ENCODE measurements at places on chromosomes 12 and 14.

GRCh38 chr12:10737249-10737648 is 14.1 kb upstream of the YBX3 start:
- DNase-seq, result no peak

GRCh38 chr12:42744539-42745182 is 155.1 kb upstream of the PRICKLE1 start:
- DNase-seq, result no peak

DNA sequence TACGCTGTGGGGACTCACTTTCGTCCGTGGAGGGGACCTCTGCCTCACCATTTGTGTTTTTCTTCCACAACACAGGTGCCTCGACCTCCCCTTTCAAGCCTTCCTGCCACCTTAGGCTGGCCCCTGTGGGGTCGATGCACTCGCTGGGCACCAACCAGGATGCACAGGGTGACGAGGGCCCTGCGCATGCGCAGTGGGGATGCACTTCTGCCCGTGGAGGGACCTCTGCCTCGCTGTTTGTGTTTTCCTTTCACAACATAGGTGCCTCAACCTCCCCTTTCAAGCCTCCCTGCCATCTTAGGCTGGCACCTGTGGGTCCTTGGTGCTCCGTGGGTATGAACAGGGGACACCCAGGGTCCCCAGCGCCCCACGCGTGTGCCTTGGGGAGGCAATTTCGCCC is 356.8 kb downstream of the ALG10 start:
- no peak for DNase-seq

DNA sequence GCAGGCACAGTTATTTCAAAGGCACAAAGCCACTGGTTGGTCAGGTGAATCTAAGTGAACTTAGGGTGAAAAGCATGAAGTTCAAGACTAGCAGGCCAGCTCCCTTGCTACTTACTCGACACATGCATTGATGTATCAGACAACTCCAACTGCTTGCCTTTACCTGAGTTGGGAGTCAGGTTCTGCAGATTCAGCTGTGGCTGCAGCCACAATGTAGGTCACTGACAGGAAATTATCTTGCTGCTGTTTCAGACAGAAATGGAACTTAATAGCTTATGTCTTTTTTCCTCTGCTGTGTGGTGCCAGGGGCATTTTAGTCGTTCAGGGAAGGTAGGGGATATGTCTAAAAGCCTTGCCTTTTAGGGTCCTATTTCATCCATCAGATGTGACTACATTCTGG is 125.6 kb upstream of the RPH3A start:
- DNase-seq, result no peak

GRCh38 chr12:56143870-56144269 is 8.5 kb upstream of the MYL6B start:
- DNase-seq, result no peak

DNA sequence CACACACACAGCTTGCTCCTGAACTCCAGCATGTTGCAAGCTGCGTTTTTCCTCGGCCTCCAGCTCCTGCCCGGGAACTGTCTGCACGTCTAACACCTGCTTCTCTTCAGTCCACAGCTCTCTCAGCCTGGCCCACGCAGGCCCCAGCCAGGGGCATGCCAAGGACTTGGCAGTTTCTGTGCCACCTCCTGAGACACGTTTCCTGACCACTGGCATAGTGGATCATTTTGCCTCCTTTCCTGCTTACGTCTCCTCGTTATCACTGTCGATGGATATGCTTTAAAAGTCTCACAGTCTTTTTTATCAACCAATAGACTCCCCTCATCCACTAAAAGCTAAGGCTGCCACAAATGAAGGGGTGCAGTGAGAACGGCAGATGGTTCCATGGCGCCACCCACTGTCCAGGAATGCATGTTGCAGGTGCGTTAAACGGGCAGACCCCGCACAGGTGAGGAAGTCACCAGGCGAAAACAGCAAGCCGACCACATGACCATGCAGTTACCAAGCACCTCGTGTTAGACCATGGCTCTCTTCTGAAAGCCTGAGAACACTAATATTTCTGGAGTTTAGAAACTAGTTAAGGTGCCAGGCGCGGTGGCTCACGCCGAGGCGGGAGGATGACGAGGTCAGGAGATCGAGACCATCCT is 14.7 kb upstream of the TEAD4 start:
- peak; percentile 64 for DNase-seq

DNA sequence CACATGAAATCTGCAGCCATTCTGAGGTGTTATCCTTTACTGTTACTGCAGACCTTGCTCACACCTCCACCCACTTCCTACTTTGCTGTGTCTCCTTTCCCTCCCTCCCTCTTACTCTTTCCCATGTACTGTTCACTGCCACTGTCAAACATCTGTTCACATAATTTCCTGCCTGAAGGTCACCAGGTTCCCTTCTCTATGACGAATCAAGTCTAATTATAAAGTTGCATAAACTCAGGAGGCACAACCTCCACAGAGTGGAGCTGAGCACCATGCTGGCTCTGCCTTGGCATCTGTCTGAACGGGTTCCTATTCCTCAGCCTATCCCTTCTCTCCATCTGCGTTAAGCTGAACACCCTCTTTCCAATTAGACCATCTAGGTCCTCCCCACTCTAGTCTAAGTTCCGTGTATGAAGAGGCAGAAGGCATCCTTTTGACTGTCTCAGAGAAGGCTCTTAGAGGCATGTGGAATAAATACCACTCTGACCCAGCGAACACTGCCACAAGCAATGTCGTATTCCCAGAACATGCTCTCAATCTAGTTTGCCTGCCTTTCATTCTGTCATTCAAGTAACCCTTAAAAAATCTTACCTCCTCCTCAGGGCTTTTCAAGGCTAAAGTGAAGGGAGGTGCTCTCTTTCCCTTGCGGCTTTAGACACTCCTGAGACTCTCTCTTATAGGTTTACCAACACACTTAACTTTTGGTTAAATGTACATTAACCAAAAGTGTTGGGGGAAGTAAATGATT is 48.7 kb downstream of the ACADS start:
- DNase-seq, result no peak

GRCh38 chr14:66442953-66443571 is 43.1 kb upstream of the CCDC196 start:
- DNase-seq, result no peak

DNA sequence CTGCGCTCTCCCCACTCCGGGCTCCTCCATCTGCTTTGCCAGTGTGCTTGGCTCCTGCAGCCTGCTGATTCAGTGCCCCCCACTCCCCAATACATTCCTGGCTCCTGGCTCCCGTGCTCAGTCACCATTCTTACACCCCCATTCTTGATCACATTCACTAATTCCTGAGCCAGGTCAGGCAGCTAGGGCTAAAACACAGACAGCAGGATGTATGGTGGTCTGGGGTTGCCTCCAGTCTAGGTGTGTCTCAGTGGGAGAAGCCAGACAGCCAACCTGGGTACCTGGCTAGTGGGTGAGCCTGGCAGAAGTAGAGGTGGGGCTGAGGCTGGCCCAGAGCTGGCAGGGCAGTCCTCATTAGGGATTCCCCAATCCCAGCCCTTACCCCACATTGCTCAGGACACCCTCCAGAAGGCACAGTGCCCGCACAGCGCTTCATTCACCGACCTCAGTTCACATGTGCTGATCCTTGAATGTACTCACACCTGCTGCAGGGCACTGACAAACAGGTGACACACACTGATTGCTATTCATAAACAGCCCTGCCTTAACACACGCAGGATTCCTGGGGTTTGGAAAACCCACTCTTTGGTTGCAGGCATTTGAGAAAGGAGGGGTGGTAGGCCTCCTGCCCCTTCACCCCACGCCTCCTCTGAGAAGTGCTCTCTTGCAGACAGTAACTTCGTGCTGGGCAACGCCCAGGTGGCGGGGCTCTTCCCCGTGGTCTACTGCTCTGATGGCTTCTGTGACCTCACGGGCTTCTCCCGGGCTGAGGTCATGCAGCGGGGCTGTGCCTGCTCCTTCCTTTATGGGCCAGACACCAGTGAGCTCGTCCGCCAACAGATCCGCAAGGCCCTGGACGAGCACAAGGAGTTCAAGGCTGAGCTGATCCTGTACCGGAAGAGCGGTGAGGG is 1.7 kb downstream of the KCNH3 start:
- DNase-seq, result no peak

- no peak for DNase-seq
Measured at GRCh38 chr14:51248016-51248987, 8.3 kb downstream of the TMX1 start.

- DNase-seq, result no peak
Measured at GRCh38 chr12:112971248-112971647, 7.1 kb upstream of the OAS2 start.

DNA sequence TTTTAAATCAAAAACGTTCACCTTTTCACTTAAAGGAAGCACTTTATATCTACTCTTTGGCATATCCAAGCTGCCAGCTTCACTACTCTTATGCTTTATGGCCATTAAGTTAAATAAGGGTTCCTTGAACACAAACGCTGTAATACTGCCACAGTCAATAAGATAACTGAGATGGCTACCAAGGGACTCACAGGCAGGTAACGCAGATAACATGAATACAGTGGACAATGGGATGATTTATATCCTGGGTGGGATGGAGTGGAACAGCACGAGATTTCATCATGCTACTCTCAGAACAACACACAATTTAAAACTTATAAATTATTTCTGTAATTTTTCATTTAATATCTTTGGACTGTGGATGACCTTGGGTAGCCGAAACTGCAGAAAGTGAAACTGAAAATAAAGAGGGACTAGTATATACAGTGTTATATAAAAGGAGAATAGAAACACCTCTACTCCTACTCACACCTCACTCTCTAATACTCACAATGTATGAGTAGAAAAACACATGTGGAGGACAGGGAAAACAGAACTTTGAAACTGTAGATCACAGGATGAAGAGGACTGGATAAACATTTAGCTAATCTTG is 367.3 kb downstream of the C12orf50 start:
- DNase-seq, result no peak

- DNase-seq, result no peak
Measured at GRCh38 chr12:3101309-3102024, 24.3 kb downstream of the TSPAN9 start.

- DNase-seq, result no peak
Measured at GRCh38 chr14:89807151-89807550, 147.4 kb downstream of the EFCAB11 start.

DNA sequence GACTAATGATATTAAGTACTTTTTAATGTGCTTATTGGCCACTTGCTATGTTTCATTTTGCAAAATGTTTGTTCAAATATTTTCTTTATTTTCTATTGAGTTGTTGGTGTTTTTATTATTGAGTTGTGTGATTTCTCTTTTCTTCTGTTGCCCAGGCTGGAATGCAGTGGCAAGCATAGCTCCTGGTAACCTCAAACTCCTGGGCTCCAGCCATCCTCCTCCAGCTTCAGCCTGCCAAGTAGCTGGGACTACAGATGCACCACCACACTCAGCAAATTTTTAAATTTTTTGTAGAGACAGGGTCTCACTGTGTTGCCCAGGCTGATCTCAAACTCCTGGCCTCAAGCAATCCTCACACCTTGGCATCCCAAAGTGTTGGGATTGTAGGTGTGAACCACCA is 199.2 kb downstream of the NOVA1 start:
- no peak for DNase-seq

DNA sequence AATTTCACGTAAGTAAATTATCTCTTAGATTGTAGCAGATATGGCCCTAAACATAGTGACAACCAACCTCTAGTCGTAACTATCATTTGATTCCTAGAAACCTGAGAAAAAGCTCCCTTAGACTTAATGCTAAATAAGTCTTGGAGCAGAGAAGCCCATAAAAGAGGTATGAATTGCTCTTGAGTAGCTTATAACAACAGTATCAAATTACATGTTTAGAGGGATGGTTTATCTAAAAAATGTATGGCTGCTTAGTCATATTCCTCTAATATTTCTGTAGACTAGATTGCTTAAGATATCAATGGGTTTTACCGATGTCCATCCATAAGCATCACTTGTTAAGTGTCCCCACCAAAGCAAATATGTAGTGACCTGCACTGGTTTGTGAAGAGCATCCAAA is 259.7 kb downstream of the NELL2 start:
- DNase-seq, result no peak

GRCh38 chr14:33786091-33786825 is 164.6 kb downstream of the EGLN3 start:
- no peak for DNase-seq

- DNase-seq, result no peak
Measured at GRCh38 chr12:91937009-91937408, 208.6 kb downstream of the BTG1 start.

GRCh38 chr14:40414386-40414785 is 982.2 kb upstream of the FBXO33 start:
- no peak for DNase-seq

- DNase-seq, result no peak
Measured at GRCh38 chr12:93589081-93589480, 16.6 kb downstream of the SOCS2 start.

- DNase-seq, result no peak
Measured at GRCh38 chr12:52252728-52253343, 19.8 kb downstream of the KRT7 start.

DNA sequence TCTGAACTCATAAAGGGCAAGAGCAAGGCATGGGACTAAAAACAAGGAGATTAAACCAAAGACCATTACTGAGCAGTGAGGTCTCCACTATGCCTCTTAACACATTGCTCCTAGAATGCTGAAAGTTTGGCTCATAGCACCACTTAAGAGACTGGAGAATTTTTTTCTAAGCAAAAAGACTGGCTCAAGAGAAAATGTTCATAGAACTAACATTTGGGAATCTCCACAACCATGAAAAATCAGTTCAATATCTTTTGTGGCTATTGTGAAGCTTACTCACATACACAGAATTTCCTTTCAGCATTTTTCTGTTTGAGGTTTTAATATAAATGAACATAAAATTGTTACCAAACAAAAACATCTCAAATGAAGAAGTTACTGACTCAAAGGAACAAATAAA is 255.8 kb downstream of the CCDC91 start:
- DNase-seq, result no peak

DNA sequence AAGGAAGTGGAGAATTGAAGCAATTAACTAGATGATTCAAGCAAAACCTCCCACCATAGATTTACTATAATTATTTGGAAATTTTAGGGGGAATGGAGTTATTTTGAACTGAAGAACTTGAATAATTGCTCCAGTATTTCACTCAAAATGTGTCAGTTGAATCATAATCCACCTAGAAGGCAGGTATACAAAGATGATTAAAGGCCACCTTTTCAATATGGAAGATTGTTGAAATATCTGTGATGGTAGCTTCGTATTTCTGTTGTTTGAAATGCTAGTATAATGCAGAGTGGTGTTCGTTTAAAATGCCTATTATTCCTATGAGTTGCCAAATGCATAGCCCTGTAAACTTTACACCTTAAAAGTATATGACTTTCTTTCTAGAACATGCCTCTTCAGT is 3.1 kb downstream of the HMGA2 start:
- no peak for DNase-seq

GRCh38 chr12:12376646-12377448 is 20.0 kb downstream of the BORCS5 start:
- peak; percentile 78 for DNase-seq

Data from hematopoietic multipotent progenitor cell treated with erythropoietin and hydrocortisone succinate and interleukin-3 and kit ligand, for 17 days (in vitro differentiated cells).